ENCODE measurements at places on chromosomes 12 and 14.

DNA sequence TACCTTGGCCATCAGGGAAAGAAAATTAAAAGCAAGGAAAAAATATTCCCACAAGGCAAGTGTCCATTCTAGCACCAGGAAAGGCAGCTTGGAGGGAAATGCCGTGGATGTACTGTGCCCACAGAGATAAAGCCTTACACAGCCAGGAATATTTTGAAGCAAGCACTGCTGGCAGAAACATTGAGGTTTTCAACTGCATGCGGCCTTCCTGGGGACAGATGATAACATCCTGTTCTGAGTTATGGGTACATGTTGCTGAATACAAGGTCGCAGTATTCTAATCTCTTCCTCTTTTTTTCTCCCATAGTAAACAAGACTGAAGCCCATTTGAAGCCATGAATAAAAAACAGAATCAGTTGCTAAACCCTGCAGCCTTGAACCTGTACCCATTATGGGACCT lies 197.1 kb downstream of the BTG1 start:
- DNase-seq = no peak

GRCh38 chr14:82786483-82786880 lies 1252.8 kb upstream of the SEL1L start:
- no peak for DNase-seq

- peak; percentile 25 for DNase-seq
Measured at GRCh38 chr12:712172-712863, 40.1 kb upstream of the WNK1 start.

DNA sequence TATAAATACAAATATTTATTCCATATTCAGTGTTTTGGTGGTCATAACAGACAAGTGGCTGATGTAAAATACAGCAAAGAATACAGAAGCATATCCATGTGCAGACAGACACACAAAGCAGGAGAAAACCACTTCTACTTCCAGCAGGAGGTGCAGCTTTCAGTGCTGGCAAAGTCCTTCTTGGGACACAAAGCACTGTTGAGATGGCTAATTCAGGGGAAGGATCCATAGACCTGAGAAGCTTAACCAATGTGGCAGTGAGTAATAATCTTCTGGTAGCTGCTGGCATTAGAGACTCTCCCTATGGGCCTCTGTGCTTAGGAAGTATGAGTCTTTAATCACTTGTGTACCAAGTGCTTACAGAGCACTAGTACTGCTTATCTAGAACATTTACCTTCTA lies 26.8 kb downstream of the AMN1 start:
- no peak for DNase-seq

DNA sequence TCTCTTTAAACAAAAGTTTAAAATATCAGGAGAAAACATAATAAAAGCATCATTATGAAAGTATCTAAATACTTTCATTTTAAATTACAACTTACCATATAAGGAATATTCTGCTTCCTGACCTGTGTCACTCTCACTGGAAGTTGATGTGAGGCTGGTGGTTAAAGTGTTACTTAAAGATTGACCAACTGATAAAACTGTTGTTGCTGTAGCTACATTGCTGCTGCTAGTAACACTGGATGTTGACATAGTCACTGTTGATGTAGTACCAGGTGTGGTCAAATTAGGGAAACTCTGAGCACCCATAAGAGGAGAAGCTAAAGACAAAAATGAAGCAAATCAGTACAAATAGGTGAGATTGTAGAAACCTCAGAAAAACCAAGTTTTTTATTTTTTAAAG lies 79.9 kb downstream of the HECTD1 start:
- DNase-seq = no peak

- DNase-seq = no peak
Measured at GRCh38 chr14:56888274-56888673, 78.0 kb upstream of the OTX2 start.

GRCh38 chr14:37707716-37708115 lies 112.3 kb downstream of the TTC6 start:
- DNase-seq = peak; percentile 0

- no peak for DNase-seq
Measured at GRCh38 chr12:69998011-69998410, 173.0 kb downstream of the MYRFL start.

DNA sequence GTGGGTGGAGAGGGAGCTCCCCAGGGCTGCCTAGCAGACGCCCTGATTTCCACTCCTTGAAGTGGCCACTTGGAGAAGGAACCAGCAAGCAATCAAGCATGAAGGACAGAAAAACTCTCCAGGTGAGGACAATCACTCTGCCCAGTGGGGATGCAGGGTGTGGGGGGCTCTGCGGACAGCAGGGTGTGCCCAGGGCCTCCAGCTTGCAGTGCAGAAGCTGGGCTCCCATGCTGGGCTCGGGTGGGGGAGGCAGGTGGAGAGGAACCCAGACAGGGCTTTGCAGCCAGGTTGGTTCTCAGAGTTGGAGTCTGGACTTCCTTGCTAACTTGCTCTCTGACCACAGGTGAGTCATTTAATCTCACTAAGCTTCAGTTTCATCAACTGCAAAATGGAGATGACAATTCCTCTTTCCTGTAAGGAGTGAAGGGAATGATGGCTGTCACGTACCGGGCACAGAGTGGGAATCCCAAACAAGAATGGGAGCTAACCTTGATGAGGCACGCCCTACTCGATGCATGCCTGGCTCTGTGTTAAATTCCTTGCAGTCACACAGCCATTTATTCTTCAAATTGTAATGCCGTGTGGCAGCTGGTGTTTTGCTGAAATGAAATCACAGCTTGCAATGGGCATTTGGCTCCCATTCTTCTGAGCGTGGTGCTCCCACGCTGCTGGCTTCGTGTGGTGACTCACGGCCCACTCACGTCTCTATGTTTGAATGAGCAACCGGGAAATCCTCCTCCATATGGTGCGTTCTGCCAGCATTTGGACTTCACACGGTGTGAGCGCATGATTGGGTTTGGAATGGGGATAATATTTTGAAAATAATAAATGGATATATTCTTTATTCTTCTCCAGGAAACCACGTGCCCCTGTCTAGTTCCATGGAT lies 75.2 kb downstream of the PRIMA1 start:
- no peak for DNase-seq

- DNase-seq = peak; percentile 23
Measured at GRCh38 chr14:73238424-73238852, 1.1 kb downstream of the PAPLN start.

DNA sequence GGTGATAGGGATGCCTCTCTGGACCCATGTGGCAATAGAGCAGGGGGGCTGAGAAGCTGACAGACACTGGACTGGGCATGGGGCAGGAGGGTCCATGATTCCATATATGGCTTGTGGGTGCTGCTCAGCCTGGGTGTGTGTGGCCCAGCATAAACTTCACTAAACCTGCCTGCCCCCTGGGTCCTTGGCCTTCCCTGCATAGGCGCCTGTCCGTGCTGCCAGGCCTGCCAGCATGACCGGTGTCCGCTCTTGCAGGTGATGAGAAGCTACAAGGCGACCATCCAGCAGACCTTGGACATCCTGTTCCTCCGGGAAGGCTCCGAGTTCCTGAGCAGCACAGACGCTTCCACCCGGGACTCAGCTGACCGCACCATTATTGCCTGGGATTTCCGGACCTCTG lies 61.6 kb downstream of the BEGAIN start:
- no peak for DNase-seq

DNA sequence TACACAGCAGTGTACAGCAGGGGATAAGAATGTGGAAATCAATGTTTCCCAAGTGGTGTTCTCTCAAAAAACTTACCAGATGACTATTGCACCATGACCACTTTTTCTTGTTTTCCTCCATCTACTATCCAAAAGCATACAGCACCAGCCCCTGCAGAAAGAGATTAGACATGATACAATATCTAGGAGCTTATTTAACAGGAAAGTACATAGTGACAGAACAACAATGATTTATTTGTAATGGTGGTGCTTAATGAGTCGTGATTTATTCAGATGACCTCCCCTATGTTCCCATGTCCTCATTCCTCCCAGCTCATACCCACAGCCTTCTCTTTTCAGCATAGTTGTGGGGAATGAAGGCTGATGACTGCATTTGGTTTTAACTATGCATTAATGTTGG lies 413.6 kb downstream of the BTG1 start:
- DNase-seq = no peak

Measured in PC-9 (cell line).